Neuronal stem cell (in vitro differentiated cells): ENCODE measurements at places on chromosomes 5 and 9.

DNA sequence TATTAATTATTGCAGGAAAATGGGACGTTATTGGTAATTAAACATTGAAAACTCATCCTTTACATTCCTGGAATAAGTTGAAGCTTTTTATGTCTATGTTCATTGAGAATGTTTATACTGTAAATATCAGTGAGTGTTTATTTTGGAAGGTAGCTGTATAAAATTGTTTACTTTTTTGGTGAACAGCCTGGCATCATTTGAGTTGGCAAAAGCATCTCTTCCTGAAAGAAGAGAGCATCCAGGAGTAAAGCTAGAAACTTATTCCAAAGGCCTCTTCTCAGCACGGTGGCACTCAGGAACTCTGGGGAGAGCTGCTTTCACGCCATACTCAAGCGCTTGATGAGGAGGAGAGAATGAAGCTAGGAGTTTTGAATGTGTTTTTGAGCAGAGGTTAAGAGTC lies 79.9 kb downstream of the GAPVD1 start:
- DNase-seq, result no peak

GRCh38 chr9:22008384-22008716 lies 755 bp downstream of the CDKN2B start:
- no peak for DNase-seq

- DNase-seq, result no peak
Measured at GRCh38 chr5:156241266-156241665, 85.7 kb upstream of the SGCD start.

DNA sequence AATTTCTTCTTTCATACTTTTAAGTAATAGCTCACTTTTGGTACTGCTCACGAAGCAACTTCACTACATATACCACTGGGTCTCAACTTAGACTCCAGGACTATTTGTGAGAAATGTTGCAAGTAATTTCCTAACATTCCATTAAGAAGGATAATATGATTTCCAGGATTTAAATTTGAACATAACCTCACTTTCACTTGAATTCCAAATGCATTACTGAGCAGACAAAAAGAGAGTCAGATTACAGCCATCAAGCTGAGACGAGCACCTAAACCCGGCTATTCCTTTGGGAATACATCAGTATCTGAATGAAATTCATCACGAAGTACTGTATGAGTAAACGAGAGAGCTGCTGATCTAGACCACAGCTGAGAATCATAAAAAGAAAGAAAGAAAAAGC lies 47.3 kb downstream of the LIFR start:
- no peak for DNase-seq

DNA sequence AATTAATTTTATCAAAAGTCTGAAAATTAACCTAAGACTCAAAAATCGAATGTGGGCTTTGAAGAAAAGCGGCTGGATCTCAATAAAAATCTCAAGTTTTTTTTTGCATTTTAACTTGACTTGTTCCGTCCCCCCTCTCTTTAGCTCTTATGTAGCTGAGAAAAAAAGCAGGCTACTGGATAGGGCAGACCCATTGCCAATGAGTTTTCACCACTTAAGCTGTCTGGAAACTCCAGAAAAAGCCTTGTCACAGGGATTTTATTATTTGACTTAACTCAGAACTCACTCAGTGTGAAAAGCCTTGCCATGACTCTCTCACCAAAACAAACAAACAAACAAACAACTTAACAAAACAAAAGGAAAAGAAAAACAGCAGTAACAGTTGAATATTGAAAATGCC lies 247.4 kb downstream of the CDH9 start:
- no peak for DNase-seq

- no peak for DNase-seq
Measured at GRCh38 chr5:159819591-159820411, 96.5 kb upstream of the ADRA1B start.

GRCh38 chr5:148179234-148179824 lies 11.0 kb downstream of the SPINK14 start:
- peak; percentile 26 for DNase-seq

DNA sequence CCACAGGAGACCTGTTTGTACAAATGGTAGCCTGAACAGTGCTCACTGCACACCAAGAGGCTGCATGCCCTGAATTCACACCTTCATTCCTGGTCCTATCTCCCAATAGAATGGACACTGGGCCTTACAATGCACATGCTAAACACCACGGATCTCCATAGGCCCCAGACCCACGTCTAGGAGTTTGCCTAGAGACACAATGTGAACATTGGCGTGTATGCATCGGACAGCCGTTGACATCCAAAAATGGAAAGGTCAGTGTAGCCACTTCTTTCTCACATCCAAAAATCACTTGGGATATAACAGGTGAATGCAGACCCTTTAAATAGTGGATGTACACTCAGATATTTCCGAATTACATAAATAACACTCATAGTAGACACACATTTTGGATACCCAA lies 927 bp downstream of the PAX5 start:
- DNase-seq, result no peak
